Dermis microvascular lymphatic vessel endothelial cell (primary cell): ENCODE measurements at places on chromosomes 3 and 15. TPM values are rescaled to one million over a fixed set of nuclear protein-coding genes. Genes with fewer than 3 reads are reported as not detected.

- DNase-seq, result no peak
These were observed 24.3 kb upstream of the GP5 start for GRCh38 chr3:194423317-194423716.

- no peak for DNase-seq
These were observed 433.7 kb downstream of the SHQ1 start for GRCh38 chr3:72414481-72415016.

- no peak for DNase-seq
These were observed 666 bp upstream of the SEMA3F start for GRCh38 chr3:50154476-50154839.

GRCh38 chr3:133620066-133620784 lies 41.5 kb downstream of the TOPBP1 start:
- DNase-seq, result no peak

GRCh38 chr3:179688850-179689249 lies 36.0 kb downstream of the USP13 start:
- DNase-seq, result no peak

- DNase-seq, result no peak
These were observed 2.2 kb downstream of the C15orf39 start for GRCh38 chr15:75203908-75204263.

DNA sequence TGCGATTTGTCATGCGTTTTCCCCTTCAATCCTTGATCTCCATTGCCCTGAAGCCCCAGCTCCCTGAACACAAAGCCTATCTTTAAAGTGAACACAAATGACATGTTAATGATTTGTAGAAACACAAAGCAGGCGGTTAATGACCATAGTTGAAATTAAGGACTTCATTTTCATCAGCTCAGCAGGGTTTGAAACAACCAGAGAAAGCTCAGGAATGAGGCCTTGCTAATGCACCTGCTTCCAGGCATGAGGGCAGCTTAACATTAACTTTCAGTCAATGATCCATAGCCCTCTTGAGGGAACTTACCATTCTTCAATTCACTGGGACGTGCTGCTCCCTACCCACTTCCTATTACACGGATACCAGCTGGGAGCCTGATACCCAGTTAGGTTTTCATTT lies 427.2 kb upstream of the CBLB start:
- no peak for DNase-seq

GRCh38 chr3:80239301-80239700 lies 471.5 kb upstream of the ROBO1 start:
- no peak for DNase-seq

GRCh38 chr3:5464649-5465048 lies 277.1 kb downstream of the EDEM1 start:
- no peak for DNase-seq

DNA sequence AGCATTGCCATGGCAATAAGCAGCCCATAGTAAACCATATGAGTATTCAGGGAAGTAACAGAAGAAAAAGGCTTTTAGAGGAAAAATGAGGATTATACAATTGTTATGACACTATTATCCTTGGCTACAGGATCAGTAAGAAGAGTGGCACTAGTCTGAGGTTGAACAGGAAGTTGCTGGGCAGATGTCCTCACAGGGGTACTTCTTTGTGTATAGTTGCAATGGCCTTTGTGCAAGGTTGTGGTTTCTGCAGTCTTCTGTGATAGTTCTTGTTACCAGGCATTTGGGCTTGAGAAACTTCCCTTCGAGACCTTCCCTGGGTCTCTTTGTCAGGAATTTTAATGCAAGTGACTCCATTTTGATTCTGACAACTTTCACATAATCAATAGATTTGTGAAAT lies 100.6 kb upstream of the ATP11B start:
- DNase-seq, result no peak

GRCh38 chr3:173371848-173372487 lies 25.6 kb upstream of the NLGN1 start:
- peak; percentile 19 for DNase-seq

- peak; percentile 27 for DNase-seq
These were observed 47.6 kb upstream of the TSEN2 start for GRCh38 chr3:12436514-12437220.

GRCh38 chr3:44058022-44058867 lies 183.4 kb upstream of the TOPAZ1 start:
- no peak for DNase-seq

DNA sequence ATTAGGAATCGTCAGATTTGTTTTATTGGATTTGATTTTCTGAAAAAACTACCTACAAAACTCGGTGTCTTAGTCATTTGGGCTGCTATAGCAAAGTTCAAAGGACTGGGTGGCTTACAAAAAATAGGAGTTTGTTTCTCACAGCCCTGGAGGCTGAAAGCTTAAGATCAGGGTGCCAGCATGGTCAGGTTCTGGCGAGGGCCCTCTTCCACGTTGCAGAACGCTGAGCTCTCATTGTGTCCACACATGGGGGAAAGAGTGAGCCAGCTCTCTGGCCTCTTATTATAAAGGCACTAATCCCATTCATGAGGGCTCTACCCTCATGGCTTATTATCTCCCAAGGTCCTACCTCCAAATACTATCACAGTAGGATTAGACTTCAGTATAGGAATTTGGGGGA lies 40.6 kb upstream of the MRPS22 start:
- no peak for DNase-seq

GRCh38 chr3:188076176-188076575 lies 77.8 kb upstream of the LPP start:
- DNase-seq, result no peak

RNF168 gene
- 19.5 and 21.2 TPM in 2 replicates for total RNA-seq

TGM4 gene
- 0.13 TPM in 2 replicates for total RNA-seq

DPPA2 gene
- not detected in 2 replicates for total RNA-seq
